Activated naive CD4-positive, alpha-beta T cell (primary cell): ENCODE measurements at places on chromosomes 1 and 21.

- no peak for DNase-seq
Observed at GRCh38 chr1:206766251-206766856, 4.2 kb upstream of the IL19 start.

- no peak for DNase-seq
Observed at GRCh38 chr1:154726443-154726842, 118.5 kb upstream of the ADAR start.

- DNase-seq, result no peak
Observed at GRCh38 chr1:219991511-219991810, 54.8 kb downstream of the EPRS1 start.

DNA sequence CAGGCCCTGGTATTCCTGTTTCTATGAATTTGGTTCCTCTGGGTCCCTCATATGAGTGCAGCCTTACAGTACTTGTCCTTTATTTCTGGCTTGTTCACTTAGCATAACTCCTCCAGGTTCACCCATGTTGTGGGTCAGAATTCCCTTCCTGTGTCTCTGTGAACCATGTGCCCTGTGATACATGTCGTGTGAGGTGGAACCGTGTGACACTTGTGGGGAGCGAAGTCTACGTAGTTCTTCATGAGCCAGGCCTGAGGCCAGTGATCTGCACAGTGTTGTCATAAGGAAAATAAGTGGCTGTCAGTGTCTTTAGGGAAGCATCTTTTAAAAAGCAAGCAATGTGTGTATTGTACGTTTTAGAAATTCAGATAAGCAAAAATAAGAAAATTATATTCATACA lies 122.8 kb downstream of the GALNT2 start:
- DNase-seq, result no peak

GRCh38 chr1:216535059-216535458 lies 111.8 kb upstream of the USH2A start:
- no peak for DNase-seq

DNA sequence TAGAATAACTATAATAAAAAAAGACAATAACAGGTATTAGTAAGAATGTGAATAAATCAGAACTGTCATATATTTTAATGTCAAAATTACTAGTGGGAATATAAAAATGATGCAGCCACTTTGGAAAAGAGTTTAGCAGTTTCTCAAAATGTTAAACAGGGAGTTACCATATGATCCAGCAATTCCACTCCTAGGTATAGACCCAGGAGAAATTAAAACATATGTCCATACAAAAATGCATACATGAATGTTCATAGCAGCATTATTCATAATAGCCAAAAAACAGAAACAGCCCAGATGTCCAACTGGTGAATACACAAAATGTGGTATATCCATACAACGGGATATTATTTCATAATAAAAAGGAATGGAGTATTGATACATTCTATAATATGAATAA lies 71.6 kb downstream of the NVL start:
- DNase-seq, result no peak

- no peak for DNase-seq
Observed at GRCh38 chr1:224459966-224460365, 25.4 kb upstream of the WDR26 start.

DNA sequence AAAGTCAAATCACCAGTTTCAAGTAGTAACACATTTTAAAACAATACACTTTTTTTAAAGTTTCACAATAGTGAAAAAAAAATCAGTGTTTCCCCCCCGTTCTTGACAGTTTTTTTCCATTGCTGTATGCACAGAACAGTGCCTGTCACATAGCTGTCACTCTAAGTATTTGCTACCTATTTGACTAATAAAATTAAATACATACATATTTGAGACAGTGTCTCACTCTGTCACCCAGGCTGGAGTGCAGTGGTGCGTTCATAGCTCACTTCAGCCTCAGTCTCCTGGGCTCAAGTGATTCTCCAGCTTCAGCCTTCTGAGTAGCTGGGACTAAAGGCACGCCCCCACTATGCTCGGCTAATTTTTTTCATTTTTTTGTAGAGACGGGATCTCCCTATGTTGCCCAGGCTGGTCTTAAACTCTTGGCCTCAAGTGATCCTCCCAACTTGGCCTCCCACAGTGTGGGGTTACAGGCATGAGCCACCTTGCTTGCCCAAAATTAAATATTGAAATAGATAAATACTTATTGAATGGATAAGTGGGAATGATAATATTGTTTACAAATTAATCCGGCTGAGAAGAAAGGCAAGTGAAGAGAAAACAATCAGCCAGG lies 12.6 kb upstream of the RHBG start:
- no peak for DNase-seq

GRCh38 chr1:242435200-242435599 lies 89.3 kb downstream of the PLD5 start:
- DNase-seq, result no peak

GRCh38 chr1:219031809-219032208 lies 141.9 kb upstream of the LYPLAL1 start:
- DNase-seq, result no peak

- DNase-seq, result no peak
Observed at GRCh38 chr1:233300326-233300725, 4.8 kb upstream of the PCNX2 start.

- no peak for DNase-seq
Observed at GRCh38 chr1:229114850-229115365, 156.0 kb upstream of the RAB4A start.
